ENCODE measurements at places on chromosomes 12 and 14.

DNA sequence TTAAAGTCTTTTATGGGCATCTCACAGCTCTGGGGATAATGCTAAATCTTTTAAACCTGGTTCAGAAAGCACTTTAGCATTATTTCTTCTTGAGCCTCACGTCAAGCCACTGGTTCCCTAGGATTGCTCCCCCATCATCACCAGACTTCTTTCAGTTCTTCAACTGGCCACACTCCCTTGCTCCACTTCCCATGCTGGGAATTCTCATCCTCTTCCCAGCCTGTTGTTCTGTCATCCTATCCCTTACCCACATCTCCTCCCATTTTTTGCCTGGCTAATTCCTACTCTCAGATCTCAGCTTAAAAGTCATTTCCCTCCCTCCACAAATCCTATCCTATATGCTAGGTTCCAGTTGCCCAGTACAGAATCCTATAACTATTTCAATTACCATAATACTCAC is 14.4 kb downstream of the FERMT2 start:
- no peak for DNase-seq

- no peak for DNase-seq
Observed at GRCh38 chr12:30840715-30841114, 85.8 kb upstream of the TSPAN11 start.

GRCh38 chr14:90644882-90645281 is 171.3 kb downstream of the TTC7B start:
- DNase-seq = no peak

DNA sequence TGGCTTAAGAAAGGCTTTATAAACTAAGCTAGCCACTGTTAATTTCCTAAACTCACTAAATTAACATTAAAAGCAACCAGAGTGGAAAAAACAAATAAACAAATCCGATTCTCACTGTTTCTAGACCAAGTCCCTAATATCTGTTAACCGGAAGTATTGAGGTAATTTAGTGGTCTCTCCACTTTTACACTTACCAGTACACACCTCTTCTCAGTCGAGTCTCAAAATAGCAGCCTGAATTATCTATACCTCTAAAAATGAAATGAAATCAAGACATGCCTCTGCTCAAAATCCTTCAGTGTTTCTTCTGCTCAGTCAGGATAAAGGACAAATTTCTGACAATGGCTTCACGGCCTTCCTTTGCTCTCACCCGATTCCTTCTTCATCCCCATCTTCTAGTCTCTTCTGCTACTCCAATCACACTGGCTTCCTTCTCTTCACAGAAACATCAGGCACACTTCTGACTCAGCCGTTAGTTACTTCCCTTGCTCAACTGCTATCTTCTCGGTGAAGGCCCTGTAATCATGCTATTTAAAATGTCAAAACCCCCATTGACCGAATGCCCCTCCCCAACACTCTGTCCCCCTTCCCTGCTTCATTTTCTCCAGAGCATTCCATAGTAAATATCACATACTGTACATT is 161.3 kb downstream of the KITLG start:
- DNase-seq = peak; percentile 23

DNA sequence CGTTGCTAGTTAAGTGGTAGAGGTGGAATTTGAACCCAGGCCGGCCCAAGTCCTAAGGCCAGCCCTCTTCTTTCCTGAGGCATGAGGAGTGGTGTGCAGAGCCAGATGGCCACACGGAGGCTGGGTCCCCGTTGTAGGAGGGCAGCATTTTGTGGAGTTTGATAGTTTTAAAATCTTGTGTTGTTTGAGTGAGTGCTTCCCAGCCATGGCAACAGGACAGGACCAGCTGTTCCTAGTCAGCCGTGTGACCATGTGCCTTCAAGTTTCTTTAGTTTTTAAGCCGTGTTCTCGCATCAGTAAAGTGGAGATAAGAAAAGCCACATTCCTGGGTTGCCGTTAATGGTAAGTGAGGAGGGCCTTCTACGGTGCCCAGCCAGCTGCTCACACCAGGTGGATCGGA is 44.4 kb downstream of the UBE3B start:
- DNase-seq = no peak
